ENCODE measurements at places on chromosomes 3 and 15.

DNA sequence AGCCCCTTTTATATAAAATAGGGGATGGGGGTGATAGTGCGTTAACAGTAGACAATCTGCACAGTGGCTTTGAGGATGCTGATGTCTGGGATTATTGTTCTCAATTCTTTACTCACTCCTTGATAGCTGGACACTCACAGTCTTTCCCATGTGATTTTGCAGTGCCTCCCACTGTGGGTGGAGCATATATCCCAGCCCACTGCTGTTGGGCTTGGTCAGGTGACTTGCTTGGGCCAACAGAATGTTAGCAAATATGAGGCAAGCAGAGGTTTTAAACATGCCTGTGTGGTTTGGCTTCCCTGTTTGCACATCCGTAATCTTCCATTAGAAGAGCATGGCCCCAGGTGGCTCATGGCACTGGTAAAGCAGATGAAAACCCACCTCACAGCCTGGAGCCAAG is 46.5 kb downstream of the CPA3 start:
- no peak for DNase-seq

GRCh38 chr3:52106951-52107611 is 47.1 kb downstream of the POC1A start:
- DNase-seq = no peak

DNA sequence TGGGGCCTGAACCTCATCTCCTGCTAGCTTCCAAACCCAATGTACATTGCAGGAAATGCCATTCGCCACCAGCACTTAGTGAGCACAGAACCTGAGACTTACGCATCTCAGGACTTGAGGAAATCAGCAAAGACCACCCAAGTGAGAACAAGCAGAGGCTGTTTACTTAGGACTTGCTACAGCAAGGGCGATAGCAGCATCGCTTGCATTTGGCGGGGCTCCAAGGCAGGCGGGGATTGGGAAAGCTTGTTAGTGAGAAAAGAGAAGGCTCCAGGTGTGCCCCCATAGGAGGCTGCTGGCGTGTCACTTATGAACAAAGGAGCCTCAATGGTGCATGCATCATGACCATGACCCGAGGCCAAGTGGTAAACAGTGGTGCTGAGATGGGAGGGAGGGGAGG is 19.7 kb downstream of the SLC6A20 start:
- no peak for DNase-seq

- no peak for DNase-seq
Measured at GRCh38 chr3:155313300-155313699, 19.8 kb upstream of the STRIT1 start.

- no peak for DNase-seq
Measured at GRCh38 chr3:18208091-18208490, 217.0 kb downstream of the SATB1 start.

GRCh38 chr15:75215107-75216004 is 13.7 kb downstream of the C15orf39 start:
- DNase-seq = no peak

- no peak for DNase-seq
Measured at GRCh38 chr15:63759752-63760151, 74.0 kb downstream of the HERC1 start.

GRCh38 chr15:70166506-70167087 is 68.9 kb upstream of the TLE3 start:
- DNase-seq = no peak

Data from stimulated activated CD8-positive, alpha-beta memory T cell treated with anti-CD3 and anti-CD28 coated beads, Interleukin-4, amount 100 ng/mL, for 4 hours (primary cell).